ENCODE measurements at places on chromosomes 1 and 21. TPM values are rescaled to one million over a fixed set of nuclear protein-coding genes. Genes with fewer than 3 reads are reported as not detected.

The INSRR gene
- polyA plus RNA-seq = not detected

The GPR153 gene
- 32.4 TPM for polyA plus RNA-seq

The MAP1LC3C gene
- 1.3 TPM for polyA plus RNA-seq

The RAB3B gene
- polyA plus RNA-seq = 1.5 TPM

The CDA gene
- polyA plus RNA-seq = 82.9 TPM

The MPL gene
- polyA plus RNA-seq = not detected

The RGS8 gene
- not detected for polyA plus RNA-seq

The UMODL1 gene
- polyA plus RNA-seq = 0.13 TPM

The FAM229A gene
- polyA plus RNA-seq = 0.60 TPM

The C1orf116 gene
- polyA plus RNA-seq = 22.4 TPM

The ANGPTL3 gene
- not detected for polyA plus RNA-seq

The APOBEC4 gene
- polyA plus RNA-seq = 0.10 TPM

The SLC45A1 gene
- not detected for polyA plus RNA-seq

The STIL gene
- polyA plus RNA-seq = 2.4 TPM

The GUCA2A gene
- 476 TPM for polyA plus RNA-seq

The HAO2 gene
- polyA plus RNA-seq = not detected

The EPS15 gene
- polyA plus RNA-seq = 18.6 TPM

The LAX1 gene
- polyA plus RNA-seq = 0.60 TPM

The CDC42SE1 gene
- 82.8 TPM for polyA plus RNA-seq

The RAB13 gene
- 261 TPM for polyA plus RNA-seq

The CR1L gene
- polyA plus RNA-seq = 0.73 TPM

The NTMT2 gene
- not detected for polyA plus RNA-seq

The PRR9 gene
- not detected for polyA plus RNA-seq

The LCE1D gene
- not detected for polyA plus RNA-seq

Measured in sigmoid colon (tissue), 7 donors.